ENCODE measurements at places on chromosomes 11 and 22. TPM values are rescaled to one million over a fixed set of nuclear protein-coding genes. Genes with fewer than 3 reads are reported as not detected.
A peak's percentile ranks its signal among the peaks of the same experiment; 100 is the strongest.

- no peak for DNase-seq
Measured at GRCh38 chr11:20397281-20397680, 9.8 kb downstream of the PRMT3 start.

The TH gene
- not detected for total RNA-seq

The OR2AG1 gene
- not detected for total RNA-seq

The OSBPL5 gene
- 45.7 TPM for total RNA-seq

GRCh38 chr11:38460896-38461295 is 1862.9 kb upstream of the RAG2 start:
- no peak for DNase-seq

GRCh38 chr22:32354360-32355351 is 3.0 kb upstream of the RFPL3 start:
- no peak for DNase-seq

DNA sequence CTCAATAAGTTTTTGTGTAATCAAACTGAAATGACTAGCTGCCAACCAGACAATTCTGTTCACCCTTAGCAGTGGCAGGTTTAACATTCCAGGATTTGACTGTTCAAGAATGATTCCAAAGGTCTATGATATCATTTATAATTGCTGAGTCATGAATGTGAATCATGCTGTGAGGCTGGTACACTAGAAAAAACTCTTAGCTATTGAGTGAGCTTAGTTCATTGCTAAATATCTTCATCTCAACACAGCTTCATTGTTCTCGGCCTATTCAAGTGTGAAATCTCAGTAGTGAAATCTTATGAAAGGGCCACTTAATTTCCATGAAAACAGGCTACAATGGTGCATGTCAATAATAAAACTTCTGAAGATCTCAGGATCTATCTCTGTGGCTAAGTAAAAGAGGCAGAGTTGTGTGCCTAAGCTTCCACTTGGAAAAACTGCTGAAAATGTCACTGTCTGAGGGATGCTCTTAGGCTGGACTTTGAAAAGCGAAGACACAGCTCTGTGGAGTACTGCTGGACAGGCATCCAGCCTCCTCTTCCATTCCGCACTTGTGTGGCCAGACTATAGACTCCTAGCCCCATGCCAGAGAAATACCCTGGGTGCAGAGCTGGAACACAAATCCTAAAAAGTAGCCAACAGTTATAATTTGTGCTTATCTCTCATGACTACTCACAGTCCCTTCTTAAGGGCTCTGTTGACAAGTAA is 12.8 kb downstream of the AQP11 start:
- no peak for DNase-seq

- peak; percentile 33 for DNase-seq
Measured at GRCh38 chr22:44909241-44909640, 100.6 kb downstream of the PHF21B start.

The PKDREJ gene
- not detected for total RNA-seq

DNA sequence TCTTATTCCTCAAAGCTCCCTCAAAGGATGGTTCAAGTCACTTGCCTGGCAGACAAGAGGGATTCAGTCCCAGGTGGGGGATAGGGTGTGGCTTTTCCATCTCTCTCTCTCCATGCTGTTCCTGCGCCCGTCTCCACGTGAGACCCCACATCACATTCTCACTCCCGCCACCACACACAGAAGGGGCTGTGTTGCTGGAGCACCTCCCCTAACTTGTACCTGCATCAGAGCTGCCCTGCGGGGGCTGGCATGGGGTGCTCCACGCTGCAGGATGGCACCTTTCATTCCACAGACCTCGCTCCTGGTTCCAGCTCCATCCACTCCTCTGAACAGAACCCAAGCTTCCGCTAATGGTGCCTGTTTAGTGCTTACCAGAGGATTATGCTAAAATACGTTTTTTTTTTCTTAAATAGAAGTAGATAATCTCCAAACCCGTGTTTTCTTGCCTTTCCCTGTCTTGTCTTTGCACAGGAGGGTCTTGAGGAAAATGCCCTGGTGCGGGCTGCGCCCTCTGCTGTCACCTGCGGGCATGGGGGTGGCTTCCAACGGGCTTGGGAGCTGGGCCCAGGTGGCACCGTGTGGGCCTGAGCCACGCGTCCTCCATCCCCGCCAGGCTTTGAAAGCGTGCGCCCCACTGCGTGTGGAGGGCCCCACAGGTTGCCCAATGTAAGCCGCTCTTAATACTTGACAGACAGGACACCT is 985.6 kb downstream of the BRD1 start:
- peak; percentile 19 for DNase-seq

DNA sequence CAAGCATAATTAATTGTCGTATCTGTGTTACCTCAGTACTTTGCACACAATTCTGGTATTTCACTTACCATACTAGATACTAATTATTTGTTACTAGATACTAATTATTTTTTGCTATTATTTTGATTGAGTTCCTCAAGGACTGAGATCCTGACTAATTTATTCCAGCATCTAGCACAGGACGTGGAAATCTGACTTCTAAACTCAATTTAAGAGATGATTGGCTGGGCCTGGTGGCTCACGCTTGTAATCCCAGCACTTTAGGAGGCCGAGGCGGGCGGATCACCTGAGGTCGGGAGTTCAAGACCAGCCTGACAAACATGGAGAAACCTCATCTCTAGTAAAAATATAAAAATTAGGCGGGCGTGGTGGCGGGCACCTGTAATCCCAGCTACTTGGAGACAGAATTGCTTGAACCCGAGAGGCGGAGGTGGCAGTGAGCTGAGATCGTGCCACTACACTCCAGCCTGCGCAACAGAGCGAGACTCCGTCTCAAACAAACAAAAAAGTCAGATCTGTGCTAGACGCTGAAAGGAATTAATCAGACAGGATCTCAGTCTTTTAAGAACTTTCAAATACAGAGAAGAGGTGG is 527 bp upstream of the MRPL48 start:
- DNase-seq = no peak

The LDHA gene
- 326 TPM for total RNA-seq

- no peak for DNase-seq
Measured at GRCh38 chr11:20289732-20290131, 73.8 kb upstream of the HTATIP2 start.

DNA sequence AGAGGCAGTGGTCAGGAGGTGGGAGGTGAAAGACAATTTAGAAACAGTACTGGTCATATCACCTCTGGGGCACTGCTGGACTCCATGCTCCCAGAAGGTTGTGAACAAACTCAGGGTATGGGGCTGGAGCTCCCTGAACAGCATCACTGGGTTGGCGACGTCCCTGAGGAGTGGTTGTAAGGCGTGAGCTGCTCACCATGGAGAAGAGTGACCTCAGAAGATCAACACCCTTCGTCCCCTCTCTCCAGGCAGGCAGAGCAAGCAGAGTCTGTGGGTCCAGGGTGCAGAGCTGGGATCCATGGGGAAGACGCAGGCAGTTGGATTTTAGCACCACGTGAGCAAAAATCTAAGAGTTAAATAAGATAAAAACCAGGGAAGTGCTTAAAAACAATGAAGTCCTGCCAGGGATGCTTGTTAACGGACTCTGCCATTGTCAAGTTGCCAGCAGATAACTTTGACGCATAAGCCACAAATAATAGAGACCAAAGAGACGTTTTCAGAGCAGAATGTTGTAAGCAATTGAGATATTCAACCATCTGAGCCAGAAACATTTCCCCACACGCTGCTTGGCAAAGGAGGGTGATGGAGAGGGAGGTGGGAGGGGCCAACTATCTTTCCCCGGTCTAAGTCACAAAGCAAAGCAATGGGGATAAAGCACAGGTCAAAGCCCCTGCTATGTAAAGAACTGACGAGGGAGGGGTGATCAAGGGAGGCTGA is 13.6 kb downstream of the PNPLA5 start:
- peak; percentile 21 for DNase-seq

- peak; percentile 81 for DNase-seq
Measured at GRCh38 chr11:78039919-78040671, 17.0 kb upstream of the KCTD14 start.

GRCh38 chr11:61749591-61750217 is 2.7 kb upstream of the MYRF start:
- DNase-seq = no peak

The BIRC3 gene
- total RNA-seq = 16.1 TPM

The KRTAP5-2 gene
- total RNA-seq = not detected

The MMP8 gene
- not detected for total RNA-seq

- DNase-seq = peak; percentile 56
Measured at GRCh38 chr22:44211946-44212930, 31.5 kb downstream of the PARVG start.

The BSCL2 gene
- 53.5 TPM for total RNA-seq
